ENCODE measurements at places on chromosomes 1 and 21.
A peak's percentile ranks its signal among the peaks of the same experiment; 100 is the strongest.

DNA sequence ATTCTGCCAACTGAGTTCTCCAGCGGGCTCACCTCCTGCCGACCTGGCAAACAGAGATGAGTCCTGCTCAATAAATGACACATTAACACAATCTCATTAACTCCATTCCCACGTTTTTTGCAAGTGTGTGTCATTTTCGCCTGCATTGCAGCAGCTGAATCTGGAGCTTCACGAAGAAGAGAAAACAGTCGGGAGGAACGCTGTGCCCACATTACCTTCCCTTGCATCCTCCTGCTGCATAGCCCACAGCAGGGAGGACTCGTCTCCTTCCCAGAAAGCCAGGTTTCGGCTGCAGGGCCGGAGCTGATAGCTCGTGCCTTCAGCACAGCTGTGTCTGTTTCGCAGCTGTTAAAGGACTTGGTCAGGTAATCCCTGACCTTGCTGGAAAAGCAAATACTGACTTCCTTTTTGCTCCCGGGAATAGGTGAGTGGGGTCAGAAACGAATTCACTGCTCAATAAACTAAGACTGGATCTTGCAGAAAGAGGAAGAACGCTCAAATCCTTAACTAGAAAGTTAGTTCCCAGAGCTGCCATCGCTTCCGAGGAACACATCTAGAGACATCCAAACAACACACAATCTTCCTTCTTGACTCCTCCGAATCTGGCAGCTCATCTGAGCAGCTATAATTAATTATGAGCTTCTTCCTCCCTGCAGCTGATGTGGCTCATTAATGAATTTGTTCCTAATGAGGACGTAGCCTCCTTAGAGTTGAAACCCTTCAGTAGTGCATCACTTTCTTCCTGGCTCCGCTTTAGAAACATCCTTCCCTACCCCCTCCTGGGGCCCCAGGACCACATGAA lies 33.0 kb downstream of the KANK4 start:
- no peak for DNase-seq

- DNase-seq = no peak
Measured at GRCh38 chr1:25460020-25460419, 29.3 kb downstream of the MACO1 start.

GRCh38 chr1:23964790-23965740 lies 5.4 kb downstream of the PNRC2 start:
- no peak for DNase-seq

GRCh38 chr1:174769961-174770549 lies 229.7 kb upstream of the CACYBP start:
- peak; percentile 39 for DNase-seq

- DNase-seq = no peak
Measured at GRCh38 chr1:205504311-205505075, at the start of gene CDK18. CDK18 (plus strand) TSS chr1:205504669; CDS start chr1:205523168, 18,499 bp downstream.

GRCh38 chr21:39105341-39105765 lies 77.9 kb downstream of the PSMG1 start:
- DNase-seq = no peak

DNA sequence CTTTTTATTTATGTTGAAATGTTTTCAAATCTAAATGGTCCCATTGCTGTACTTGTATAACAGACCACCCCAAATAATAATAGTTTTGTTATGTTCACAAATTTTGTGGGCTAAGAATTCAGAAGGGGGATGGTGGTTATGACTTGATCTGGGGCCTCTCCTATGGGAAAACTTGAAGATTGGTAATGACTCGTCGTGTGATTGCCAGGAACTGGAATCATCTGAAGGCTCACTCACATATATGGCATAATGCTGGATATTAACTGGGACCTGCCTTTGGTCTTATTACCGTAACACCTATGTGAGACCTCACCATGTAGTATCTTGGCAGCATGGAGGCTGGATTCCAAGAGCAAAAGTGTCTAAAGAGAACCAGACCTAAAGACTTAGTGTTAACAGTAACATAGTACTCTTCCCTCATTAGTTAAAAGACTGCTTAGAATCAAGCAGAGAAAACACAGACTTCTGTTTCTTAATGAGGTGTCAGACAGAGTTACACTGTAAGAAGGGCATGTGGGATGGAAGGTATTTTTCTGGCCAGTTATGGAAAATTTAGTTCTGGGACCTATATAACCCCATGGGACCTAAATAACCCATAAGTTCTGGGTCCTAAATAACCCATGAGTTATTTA lies 11.9 kb downstream of the LYPLAL1 start:
- DNase-seq = no peak

GRCh38 chr1:93411000-93411399 lies 36.9 kb upstream of the FNBP1L start:
- DNase-seq = no peak

GRCh38 chr1:244205171-244205570 lies 154.1 kb downstream of the ZBTB18 start:
- DNase-seq = no peak

DNA sequence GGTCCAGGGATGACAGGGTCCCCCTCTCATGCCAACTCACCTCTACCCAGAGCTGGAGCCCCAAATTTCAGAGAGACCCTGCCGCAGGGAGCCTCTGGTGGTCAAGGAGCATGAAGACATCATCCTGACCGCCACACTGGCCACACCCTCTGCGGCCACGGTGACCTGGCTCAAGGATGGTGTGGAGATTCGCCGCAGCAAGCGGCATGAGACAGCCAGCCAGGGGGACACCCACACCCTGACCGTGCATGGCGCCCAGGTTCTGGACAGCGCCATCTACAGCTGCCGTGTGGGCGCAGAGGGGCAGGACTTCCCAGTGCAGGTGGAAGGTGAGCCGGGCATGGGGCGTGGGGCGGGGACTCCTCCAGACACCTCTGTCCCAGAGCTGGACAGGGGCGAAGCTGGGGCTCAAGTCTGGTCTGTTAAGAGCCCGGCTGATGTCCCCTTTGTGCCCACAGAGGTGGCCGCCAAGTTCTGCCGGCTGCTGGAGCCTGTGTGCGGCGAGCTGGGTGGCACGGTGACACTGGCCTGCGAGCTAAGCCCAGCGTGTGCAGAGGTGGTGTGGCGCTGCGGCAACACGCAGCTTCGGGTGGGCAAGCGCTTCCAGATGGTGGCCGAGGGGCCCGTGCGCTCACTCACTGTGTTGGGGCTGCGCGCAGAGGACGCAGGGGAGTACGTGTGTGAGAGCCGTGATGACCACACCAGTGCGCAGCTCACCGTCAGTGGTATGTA lies 66.0 kb downstream of the OBSCN start:
- no peak for DNase-seq

- DNase-seq = no peak
Measured at GRCh38 chr1:41673378-41673777, 188.9 kb upstream of the EDN2 start.

DNA sequence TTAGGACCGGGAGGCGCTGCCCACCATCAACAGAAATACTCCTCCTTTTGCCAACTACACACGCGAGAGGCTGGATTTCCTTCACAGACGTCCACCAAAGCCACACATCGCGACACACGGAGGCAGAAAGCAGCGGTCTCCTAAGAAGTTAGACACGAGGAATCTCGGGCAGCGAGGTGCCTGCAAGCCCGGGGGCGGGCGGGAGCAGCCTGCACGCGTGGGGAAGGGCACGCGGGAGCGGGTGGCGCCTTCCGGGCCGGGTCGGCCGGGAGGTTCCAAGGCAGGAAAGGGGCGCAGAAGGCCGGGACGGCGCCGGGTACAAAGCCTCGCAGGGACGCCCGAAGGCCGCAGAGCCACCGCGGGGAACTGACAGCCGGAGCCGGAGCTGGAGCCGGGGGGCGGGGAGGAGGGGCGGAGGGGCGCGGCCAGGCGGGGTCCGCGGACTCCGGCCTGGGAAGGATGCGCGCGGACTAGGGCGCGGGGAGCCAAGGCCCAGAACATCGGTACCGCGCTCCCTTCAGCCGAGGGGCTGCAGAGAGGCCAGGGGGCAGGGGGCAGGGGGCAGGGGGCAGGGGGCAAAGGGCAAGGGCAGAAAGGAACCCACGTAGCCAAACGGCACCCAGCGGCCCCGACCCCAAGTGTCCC lies 722 bp downstream of the NPHP4 start:
- DNase-seq = no peak

- no peak for DNase-seq
Measured at GRCh38 chr1:246372559-246372958, 134.5 kb downstream of the SMYD3 start.

Data from glomerular endothelial cell (primary cell).